Left cardiac atrium (tissue), 4 donors: ENCODE measurements at places on chromosomes 1 and 21.

DNA sequence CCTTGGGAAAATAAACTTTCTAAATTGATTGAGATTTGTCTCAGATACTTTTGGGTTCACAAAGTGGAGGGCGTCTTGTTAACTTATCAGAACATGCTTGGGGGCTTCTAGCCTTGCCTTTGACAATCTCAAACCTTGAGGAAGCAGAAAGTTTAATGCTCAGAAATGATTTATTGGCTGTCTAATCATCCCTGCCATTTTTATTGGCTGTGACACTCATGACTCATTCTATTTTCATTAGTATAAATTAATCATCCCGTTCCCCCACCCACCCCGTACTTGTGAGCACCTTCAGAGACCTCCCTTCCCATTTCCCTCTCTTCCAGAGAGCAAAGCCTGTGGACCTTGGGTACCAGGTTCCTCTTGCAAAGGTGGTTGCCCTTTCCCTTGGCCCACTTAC is 87.1 kb downstream of the FGGY start:
- no peak for DNase-seq

DNA sequence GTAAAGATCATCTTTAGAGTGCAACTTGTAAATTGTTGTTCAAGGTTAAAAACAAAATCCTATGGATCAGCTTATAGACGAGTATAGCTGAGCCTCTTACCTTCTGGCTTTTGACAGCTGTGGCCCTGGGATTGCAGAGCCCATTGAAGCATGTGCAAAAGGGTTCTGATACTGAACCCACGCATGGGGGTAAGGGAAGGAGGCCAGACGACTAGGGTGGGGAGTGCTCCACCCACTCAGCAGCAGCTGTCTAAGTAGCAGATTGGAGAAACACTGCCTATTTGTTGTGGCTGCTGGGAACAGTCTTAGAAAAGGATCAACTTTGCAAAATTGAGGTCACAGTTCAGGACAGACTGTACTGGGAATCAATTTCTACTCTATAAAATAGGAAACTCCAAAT is 16.1 kb downstream of the CD101 start:
- DNase-seq = peak; percentile 30

DNA sequence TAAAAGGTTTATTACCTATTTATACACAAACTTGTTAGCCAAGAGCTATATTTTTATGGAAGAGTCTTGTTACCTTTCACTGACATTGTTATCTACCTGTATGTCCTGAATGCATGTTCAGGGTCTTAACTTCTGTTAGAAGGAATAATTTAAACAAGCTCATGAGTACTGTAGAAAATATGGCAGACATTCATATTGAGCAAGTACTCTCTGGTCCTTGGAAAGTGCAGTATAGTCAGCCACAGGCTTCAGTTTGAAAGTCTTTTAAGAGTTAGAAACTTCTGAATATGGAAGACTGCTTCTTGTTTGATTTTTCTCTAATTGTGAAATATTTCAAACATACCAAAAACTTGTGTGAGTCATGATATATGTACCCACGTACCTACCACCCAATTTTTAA is 16.6 kb downstream of the DIP2A start:
- DNase-seq = no peak

DNA sequence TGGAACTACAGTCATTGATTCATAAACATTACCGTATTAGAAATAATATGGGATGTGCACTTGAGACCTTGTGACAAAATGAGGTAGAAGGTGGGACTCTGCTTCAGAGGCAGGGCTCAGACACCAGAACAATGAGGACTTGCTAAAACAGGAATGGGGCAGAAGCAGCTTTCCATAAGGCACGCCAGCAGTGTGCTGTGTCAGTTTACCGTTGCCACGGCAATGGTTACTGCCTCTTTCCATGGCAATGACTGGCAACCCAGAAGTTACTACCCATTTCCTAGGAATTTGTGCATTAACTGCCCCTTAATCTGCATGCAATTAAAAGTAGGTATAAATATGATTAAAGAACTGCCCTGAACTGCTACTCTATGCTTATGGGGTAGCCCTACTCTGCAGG is 169.0 kb downstream of the CHRM3 start:
- DNase-seq = no peak

GRCh38 chr1:16116002-16116401 is 39.9 kb downstream of the EPHA2 start:
- no peak for DNase-seq

DNA sequence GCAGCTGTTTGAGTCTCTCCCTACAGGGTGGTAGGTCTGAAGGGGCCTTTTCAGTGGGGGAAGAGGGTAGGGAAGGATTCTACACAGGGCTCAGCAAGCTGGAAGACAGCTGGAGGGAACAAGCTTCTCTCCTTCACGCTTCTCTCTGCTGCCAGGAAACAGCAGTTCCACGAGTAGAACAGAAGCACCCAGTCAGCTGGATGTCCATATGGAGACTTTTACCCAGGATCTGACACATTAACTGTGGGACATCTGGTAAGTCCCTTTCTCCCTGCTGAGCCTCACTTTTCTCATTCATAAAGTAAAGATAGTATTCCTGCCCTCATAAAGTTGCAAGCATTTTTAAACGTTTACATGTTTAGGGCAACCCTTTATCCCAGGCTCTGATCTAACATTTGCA is 280.3 kb downstream of the OMA1 start:
- DNase-seq = no peak

DNA sequence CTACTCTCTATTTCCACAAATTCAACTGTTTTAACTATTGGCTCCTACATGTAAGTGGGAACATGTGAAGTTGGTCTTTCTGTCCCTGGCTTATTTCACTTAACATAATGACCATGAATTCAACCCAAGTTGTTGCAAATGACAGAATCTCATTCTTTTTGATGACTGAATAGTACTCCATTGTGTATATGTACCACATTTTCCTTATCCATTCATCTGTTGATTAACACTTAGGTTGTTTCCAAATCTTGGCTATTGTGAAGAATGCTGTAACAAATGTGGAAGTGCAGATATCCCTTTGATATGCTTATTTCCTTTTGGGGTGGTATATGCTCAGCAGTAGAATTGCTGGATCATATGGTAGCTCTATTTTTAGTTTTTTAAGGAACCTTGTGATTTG is 33.0 kb downstream of the GBP6 start:
- DNase-seq = no peak

- DNase-seq = no peak
Measured at GRCh38 chr21:15397258-15397657, 332.5 kb upstream of the NRIP1 start.

DNA sequence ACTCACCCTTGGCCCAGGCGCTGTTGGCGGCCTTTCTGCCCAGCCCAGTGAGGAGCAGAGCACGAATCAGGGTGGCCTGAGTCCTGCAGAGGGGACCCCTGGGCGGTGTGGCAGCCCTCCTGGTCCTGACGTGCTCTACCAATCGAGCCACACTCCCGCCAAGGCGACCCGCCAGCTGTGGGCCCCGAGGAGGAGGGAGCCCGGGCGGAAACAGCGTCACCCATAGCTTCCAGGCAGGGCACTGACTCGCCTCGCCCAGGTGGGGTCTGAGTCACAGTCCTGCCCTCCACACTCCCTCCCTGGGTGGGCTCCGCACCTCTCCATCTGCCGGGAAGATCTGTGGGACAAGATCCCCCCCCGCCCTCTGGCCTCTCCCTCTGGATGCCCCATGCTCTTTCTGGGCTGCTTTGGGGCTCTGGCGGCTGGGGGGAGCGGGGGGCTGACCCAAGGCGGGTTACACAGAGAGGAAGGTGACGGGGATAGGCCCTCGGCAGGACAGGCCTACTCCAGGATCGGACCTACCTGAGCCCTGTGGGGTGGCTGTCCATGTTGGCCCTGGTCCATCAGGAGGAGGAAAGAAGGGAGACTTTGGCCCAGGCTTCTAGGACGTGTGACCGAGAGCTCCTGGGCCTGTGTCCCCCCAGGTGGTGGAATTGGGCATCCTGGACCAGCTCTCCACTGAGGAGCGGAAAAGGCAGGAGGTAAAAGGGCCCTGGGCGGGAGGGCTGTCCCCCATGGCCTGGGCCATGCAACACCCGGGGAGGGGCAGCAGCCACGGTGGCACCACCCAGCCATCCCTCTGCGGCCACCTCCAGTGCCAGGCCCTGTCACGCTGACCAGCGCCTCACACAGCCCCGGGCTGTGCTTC is 14.0 kb downstream of the ARHGEF16 start:
- peak; percentile 18 for DNase-seq

DNA sequence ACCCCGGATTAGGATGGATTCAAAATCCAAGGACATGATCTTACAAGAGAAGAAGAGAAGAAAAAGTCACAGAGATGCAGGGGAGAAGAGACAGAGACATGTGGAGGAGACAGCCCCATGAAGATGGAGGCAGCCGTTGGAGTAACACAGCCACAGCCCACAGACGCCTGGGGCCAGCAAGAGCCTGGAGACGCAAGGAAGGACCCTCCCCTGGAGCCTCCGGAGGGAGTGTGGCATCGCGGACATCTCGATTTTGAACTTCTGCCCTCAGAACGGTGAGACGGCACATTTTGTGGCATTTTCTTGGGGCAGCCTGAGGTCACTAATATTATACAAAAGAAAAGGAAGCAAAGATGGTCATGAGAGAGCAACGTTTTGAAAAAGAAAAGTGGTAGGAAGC is 28.8 kb downstream of the ABCG1 start:
- DNase-seq = no peak

- DNase-seq = no peak
Measured at GRCh38 chr1:66214901-66215300, 319.1 kb upstream of the SGIP1 start.

DNA sequence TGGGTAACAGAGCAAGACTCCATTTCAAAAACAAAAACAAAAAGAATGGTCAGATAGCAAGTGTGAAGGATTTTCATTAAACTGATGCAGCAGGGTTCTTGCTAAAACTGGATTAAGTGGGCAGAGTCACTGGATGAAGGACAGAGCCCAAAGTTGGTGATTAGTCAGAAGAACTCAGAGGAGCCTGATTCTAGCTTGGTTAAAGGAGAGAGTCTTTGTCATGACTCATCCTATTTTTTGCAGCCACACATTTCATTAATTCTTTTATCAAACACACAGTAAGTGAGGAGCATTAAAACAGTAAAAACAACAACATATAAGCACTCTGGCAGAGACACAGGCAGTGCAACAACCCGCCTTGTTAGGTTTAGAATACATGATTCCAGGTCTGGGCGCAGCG is 56.0 kb upstream of the EDARADD start:
- DNase-seq = no peak

DNA sequence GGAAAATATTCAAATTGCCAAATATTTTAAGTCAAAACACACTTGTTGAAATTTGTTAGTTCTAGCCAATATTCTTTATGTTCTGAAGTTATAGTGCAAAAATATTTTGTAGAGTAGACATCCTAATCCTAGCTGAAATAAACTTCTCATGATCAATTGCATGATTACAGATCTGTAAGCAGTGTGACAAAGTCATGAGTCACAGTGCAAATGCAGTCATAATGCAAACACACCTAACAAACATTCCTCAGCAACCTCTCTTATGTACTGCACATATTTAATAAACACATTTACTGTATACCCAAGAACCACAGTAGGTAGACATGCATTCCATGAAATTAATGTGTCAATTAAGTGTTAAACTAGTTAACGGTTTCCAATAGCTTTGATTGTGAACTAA is 1857.4 kb downstream of the NCAM2 start:
- no peak for DNase-seq

DNA sequence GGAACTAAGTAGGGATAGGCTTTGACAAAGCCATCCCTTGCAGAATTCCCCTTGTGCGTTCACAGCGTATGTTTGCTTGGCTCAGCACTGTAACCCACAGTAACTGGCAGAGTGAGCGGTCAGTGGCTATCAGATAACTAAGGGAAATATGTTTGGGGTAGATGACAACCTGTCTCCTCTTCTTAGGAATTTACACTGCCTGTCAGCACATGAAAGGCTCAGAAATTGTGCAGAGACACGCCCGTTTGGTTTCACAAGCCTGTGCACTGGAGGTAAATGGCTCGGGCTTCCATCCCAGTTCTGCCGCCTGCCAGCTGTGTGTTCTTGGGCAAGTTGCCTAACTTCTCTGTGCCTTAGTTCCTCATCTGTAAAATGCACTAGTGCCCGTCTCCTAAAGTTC is 101.2 kb downstream of the PRDM2 start:
- no peak for DNase-seq

DNA sequence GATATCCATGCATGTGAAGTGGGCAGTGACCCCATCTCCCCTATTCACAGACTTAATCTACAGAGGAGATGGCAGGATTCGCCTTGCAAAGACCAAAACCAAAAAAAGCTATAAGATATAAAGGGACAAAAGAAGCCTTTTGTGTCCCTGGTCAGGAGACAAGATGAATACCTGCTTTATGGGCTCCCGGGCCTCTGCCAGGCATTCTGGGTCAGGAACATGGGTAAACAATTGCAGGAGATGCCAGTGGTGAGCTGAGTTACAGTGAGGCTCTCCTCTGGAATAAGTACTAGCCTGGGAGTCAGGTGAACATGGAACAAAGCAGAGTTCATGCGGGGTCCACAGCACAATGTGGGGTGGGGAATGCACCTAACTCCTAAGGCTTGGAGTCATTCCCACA is 4.7 kb downstream of the SLC9A1 start:
- no peak for DNase-seq

- no peak for DNase-seq
Measured at GRCh38 chr1:70863239-70863638, 184.4 kb downstream of the PTGER3 start.

GRCh38 chr1:152237093-152237492 is 13.1 kb upstream of the HRNR start:
- no peak for DNase-seq

GRCh38 chr1:25978403-25978802 is 19.5 kb downstream of the PAFAH2 start:
- no peak for DNase-seq

DNA sequence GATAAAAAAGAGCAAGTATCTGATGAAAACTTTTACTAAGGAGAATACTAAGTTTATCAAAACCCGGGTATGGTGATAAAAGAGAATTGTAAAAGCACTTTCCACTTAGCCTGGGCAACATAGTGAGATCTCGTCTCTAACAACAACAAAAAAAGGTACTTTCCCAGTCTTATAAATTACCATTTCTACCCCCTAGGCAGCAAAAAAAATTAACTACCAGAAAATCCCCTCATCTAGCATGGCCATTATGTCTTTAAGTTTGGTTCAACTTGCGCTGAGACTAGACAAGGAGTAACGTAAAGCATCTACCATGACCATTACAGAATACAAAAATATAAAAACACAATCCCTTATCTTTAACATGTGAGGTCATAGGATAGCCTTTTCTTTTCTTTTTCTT is 78.6 kb upstream of the SLFNL1 start:
- no peak for DNase-seq

DNA sequence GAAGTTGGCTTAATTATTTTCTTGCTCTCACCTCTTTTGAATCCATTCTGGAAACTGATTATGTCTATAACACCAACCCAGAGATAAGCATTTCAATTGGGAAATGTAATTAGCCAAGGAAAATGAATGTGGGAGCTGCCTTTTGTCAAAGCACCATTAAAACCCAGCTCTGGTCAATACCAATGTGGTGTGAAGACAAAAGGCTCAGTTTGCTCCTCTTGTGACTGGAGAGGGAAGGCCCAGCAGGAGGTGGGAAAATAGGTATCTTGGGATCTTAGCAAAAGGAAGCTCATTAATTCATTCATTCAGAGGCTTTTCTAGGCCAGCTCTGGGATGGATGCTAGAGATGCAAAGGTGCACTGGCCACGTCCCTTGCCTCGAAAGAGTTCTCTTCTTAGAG is 75.0 kb upstream of the SELENON start:
- DNase-seq = no peak
